ENCODE measurements at places on chromosomes 3 and 15.

GRCh38 chr3:114745322-114746240, 401.5 kb downstream of the ZBTB20 start:
- DNase-seq = no peak

DNA sequence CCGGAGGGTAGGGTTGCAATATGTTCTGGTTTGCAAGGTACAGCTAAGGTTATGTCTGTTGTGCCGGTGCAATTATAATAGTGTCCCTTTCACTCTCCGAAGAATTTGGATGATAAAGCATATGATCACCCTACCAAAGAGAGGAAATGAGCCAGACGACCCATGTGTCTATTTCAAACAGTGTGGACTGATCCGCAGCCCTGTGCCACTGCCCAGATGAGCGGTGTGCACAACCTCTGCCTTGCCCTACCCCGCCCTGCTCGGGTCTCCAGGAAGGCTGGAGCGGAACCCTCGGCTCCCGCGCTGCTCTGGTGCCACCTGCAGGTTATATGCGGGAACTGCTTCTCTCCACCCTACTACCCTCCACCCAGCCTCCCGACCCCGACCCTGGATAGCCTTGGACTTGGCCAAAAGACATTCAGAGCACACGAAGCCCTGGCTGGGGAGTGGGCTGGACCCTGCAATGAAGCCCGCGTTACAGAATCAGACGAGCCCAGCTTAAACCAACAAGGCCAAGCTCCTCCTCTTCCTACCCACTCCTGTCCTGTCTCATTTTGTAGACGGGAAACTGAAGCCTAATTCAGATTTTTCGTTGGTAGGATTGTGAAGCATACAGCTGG, 68.4 kb upstream of the CHRNB4 start:
- DNase-seq = peak; percentile 47

DNA sequence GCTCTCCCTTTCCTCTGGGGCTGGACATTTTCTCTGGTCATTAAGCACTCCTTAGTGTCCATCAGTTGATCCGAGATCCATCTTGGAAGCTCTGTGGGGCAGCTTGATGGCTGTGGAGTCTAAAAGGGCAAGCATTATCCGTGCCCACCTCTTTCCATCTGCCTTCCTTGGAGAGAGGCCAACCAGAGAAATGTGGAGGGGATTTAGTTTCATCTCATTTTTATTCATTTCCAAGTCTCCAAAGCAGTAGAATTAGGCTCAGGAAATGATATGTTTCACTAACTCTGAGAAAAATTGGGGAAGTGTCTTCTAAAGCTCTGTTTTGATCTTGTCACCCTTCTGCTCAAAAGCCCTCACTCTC, 95.9 kb upstream of the KLHL25 start:
- no peak for DNase-seq

GRCh38 chr15:44550256-44550655, 13.3 kb downstream of the EIF3J start:
- DNase-seq = no peak

GRCh38 chr15:25946241-25946805, 83.2 kb upstream of the ATP10A start:
- DNase-seq = no peak

- DNase-seq = no peak
These were observed 39.8 kb downstream of the CEMIP start for GRCh38 chr15:80819001-80819400.

- DNase-seq = no peak
These were observed 5.2 kb downstream of the STRA6 start for GRCh38 chr15:74197176-74197965.

DNA sequence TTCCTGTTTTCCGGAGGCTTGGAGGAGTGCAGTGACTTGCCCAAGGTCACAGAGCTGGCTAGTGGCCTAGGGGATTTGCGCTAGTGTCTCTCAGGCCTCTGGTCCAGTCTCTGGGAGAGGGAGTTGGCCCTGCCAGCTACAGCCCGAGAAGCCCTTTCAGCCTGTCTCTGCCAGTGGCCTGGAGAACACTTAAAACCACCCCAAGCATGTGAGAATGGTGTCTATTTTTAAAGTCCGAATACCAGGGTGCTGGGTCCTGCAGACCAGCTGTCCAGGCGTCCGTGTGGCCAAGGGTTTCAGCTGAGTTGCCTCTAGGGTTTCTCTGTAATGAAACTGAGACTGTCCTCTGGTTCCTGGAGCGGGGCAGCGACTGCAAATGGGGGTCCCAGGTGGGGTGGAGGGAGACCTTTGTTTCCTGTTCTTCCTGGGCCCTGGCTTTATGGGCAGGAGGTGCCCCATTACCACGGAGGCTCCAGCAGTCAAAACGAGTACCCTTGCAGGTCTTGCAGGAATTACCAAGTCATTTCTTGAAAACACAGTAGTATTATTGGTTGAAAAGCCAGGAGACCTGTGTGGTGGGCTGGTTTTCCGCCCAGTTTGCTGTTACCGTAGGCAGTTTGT, 2.2 kb downstream of the CAND2 start:
- no peak for DNase-seq

- peak; percentile 67 for DNase-seq
These were observed 17.8 kb upstream of the ERICH6 start for GRCh38 chr3:150721285-150722130.

DNA sequence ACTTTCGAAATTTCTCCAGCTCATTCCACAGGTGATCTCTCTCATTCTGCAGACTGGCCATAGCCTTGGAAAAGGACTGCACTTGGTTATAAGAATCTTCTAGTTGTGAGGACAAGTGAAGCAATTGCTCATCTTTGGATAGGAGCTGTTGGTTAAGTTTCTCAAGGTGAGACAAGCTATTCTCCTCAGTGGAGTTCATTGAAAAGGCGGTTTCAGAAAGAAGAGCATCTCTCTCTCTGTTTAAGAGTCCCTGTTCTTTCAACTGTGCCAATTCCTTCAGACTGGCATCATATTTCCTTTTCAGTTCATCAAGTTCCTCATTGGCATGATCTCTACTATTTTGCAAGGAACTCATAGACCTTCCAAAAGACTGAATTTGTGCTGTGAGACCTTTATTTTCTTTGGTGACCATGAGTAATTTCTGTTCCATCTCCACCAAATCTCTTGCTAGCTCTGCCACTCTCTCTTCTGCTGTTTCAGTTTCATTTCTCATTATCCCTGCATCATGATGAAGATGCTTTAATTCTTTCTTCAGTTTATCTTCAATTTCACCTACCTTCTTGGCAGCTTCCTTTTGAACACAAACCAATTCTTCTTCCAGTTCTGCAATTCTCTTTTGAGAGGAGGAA, 30.2 kb upstream of the HCLS1 start:
- DNase-seq = no peak

GRCh38 chr3:113038328-113038727, 47.5 kb downstream of the GTPBP8 start:
- DNase-seq = no peak

- DNase-seq = no peak
These were observed 201.2 kb downstream of the RPLP1 start for GRCh38 chr15:69653846-69654245.

DNA sequence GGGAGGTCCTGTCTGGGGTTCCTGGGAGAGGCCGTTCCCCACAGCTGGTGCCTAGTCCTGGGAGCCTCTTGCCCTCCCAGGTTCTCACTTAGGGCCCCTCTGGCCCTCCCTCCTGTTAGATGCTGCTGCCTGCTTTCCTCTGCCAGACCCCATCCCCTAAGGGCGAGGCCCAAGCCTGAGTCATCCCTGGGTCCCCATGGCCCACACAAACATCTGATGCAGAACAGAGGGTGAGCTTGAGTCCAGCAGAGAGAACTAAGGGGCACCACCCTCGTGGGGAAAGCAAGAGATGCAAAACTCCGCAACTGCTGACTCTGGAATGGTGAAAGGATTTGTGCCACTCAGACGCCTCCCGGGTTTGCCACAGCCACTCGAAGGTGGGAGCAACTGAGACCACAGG, 58.8 kb upstream of the TRPM1 start:
- no peak for DNase-seq

- DNase-seq = peak; percentile 7
These were observed 15.5 kb upstream of the BCHE start for GRCh38 chr3:165852711-165853110.

- DNase-seq = no peak
These were observed 71.5 kb downstream of the SLC12A8 start for GRCh38 chr3:125140818-125141595.

DNA sequence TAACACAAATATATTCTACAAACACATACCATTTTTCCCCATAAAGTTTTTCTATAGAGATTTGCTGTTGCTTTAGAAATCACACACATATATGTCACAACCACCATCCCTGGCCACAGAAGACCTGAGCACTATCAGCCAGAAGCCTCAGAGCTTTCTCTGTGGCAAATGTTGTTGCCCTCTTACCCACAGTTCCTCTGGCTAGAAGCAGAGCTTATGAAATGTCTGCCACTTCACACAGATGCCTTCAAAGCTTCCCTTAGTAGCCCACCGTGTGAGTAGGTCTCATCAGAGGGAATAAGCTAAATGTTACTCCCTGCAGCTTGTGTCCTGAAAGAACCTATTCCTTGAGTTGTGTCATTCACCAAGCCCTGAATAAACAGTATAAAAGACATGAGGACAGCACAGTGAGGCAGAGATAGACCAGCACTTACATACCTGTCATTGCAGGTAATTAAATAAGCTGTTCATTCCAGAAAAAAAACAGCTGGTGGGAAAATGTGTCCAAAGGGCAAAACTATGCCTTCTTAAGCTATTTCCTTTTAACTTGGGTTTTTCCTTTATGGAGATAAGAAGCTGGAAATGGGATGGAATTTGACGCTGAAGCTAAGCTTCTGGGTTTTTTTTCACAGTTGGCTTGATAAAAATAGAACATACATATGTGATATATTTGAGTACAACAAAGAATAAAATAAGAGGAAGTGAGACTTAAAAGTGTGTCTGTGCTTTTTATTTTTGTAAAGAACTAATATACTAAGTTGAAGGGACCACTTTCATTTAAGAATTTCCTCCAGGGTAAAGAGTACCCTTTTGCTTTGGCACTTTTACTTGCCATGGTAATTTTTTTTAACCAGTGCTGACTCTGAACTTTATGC, 391.4 kb downstream of the KCNH8 start:
- DNase-seq = no peak

- no peak for DNase-seq
These were observed 47.1 kb downstream of the POC1A start for GRCh38 chr3:52106951-52107611.

GRCh38 chr15:92906563-92907081, 6.5 kb downstream of the CHD2 start:
- DNase-seq = peak; percentile 62

GRCh38 chr3:41265823-41266273, 66.5 kb downstream of the CTNNB1 start:
- peak; percentile 35 for DNase-seq

DNA sequence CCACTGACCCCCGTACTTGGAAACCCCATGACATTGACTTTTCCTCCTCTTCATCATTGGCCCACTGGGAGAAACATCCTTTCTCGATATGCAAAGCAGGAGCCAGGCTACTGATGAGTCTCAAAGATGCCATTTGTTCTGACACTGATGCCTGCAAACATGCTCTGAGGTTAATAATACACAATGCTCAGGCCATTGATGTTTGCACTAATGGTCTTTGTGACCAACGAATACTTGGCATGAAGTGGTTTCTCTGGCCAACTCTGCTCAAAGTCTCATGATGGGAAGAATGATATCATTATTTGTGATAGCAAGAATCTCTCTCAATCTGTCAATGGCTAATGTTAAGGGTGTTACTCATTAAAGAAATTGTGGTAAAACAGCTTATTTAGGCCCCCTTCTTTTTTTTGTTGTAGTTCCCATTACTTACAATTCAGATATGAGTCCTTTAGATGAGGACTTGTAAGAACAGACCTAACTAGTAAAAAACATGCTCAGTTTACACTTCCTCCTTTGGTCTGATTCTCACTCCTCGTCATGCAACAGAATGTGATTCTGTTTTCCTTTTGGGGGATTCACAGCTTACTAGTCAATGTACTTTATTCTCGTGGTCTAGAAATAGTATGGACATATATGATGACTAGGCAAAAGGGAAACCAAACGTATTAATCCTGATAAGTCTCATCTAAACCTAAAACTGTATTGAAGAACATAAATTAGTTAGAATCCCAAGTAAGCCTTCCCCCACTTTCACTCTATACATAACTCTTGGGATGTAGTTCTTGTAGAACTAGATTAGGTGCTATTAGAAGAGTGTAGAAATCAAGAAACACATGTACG, 488.8 kb upstream of the DPPA4 start:
- DNase-seq = no peak

DNA sequence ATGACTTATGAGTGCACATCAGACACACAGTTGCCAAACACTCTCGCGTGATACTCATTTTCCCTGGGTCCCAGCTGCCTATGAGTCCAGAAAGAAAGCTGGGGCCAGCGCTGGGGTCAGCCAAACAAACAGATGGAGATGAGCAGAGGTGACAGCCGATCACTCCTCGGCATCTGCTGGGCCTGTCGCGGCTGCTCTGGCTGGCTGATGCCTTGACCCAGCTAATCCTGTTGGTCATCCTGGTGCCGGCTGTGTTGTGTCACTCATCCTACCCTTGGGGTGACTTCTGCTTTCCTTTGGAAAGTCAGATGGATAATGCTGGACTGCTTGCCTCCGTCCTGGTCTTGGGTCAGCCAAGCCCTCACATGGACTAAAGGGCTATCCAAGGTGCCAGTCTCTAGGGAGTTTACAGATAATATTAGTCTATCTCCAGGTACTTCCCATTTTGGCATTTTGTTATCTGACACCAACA, 105.3 kb upstream of the PDZRN3 start:
- DNase-seq = no peak

GRCh38 chr15:31498756-31499155, 172.1 kb downstream of the KLF13 start:
- no peak for DNase-seq

DNA sequence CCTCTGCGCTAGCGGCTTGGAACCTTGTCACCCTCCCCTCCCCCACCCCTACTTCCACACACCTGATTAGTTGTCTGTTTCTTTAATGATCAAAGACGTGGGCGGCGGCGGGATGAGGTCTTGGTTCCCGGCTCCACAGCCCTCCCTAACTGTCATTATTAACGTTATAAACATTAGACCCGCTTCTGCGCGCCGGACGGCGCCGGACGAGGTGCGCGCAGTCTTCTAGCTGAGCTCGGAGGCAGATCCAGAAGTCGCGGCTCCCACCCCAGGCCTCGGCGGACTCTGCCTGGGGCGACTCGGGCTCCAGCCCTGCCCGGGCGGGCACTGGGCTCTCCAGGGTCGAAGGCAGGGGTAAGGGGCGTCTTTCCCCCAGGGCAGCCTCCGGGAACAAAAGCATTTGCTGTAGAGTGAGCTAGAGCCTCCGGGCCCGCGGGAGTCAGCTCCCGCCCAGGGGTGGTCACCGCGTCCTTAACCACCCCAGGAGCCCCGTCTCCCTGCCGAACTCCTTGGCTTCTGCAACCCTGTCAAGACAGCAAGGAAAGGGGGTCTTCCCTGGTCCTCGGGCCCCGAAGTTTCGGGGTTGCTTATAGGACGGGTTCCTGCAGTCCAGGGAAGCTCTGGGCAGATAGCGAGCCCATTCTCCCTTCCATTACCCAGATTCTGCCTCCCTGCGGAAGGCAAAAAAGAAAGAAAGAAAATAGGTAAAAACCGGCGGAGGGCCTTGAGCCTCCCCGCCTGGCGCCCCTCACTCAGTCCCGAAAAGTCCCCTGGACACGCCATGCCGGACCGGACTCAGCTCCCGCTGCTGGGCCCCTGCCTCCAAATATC, 2.2 kb upstream of the ISLR2 start:
- no peak for DNase-seq

Data from kidney capillary endothelial cell (primary cell).